K562 (cell line): ENCODE measurements at places on chromosomes 13 and 19.

- DNase-seq = no peak
These were observed 167.2 kb upstream of the KLF12 start for GRCh38 chr13:74301258-74301935.

- DNase-seq = no peak
These were observed 32.2 kb upstream of the IPO5 start for GRCh38 chr13:97921176-97921816.

DNA sequence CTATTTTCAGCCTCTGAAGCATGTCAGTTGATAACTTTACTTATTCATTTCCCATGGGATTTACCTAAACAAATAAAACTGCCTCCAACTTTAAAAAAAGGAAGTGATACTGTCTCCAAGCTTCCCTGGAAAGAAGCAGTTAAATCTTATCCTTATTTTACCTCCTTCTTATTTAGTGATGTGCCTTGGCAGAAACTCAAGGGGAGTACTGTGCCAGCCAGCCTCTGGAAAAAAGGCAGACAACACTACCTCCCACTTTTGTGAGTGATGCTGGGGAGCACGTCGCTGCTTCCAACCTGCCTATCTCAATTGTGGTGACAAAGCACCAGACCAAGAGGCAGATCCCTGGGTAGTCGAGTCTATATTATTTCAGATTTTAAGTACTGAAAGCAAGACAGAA lies 765.6 kb downstream of the DIAPH3 start:
- no peak for DNase-seq

GRCh38 chr13:44780591-44781280 lies 204.6 kb upstream of the TSC22D1 start:
- no peak for DNase-seq

DNA sequence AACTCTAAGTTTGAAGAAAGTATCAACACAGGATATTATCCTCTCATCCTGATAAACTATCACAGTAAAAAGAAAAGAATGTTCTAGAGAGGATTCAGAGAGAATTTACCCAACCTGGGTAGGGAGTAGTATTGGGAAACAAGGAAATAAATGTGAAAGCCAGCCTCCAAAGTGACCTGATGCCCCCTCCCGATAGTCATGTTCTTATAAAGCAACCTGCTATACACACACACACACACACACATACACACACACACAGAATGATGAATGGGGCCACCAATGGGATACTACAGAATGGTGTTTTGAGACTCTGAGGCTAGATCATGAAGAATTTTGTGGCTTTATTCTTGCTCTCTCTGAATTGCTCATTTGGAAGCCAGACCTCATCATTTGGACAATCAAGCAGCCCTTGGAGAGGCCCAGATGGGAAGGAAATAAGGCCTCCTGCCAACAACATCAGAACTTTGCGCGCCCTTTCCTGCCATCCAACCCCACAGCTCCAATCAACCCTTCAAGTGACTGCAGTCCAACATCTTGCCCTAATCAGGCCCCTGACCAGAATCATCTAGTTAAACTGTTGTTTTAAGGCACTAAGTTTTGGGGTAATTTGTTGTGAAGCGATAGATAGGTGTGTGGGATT lies 807.9 kb upstream of the ARGLU1 start:
- DNase-seq = no peak

GRCh38 chr19:14985133-14985532 lies 5.5 kb upstream of the SLC1A6 start:
- DNase-seq = no peak
